Epithelial cell of proximal tubule (primary cell): ENCODE measurements at places on chromosomes 1 and 21. TPM values are rescaled to one million over a fixed set of nuclear protein-coding genes. Genes with fewer than 3 reads are reported as not detected.
A peak's percentile ranks its signal among the peaks of the same experiment; 100 is the strongest.

The HTR6 gene
- total RNA-seq, result not detected in 2 replicates

The CACHD1 gene
- 5.9 and 6.7 TPM in 2 replicates for total RNA-seq

The TNNI3K gene
- 0.69 and 0.72 TPM in 2 replicates for total RNA-seq

The GNAT2 gene
- total RNA-seq, result 0.58 TPM in 1 of 2 replicates, not detected in the other

The COL24A1 gene
- total RNA-seq, result 0.06 and 0.07 TPM in 2 replicates

The S100A2 gene
- total RNA-seq, result 24.8 and 25.6 TPM in 2 replicates

The HSD3B2 gene
- not detected in 2 replicates for total RNA-seq

The FCAMR gene
- 0.29 TPM in 1 of 2 replicates, not detected in the other for total RNA-seq

DNA sequence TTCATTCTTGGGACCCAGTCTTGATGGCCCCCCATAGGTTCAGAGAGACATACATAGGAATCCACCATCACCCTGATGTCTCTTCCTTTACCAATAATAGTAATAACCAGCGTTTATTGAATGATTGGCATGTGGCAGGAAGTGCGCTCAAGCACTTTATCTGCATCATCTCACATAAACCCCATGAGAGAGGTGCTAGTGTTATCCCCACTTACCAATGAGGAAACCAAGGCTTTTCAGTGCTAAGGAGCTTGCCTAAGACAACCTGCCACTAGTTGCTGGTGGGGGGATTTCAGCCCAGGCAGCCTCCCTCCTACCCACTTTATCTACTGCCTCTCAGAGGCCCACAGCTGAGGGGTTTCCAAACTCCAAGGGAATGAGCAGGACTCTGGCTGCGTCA, 7.7 kb downstream of the LGR6 start:
- DNase-seq, result no peak

GRCh38 chr1:207659545-207660153, 14.7 kb downstream of the CR1L start:
- DNase-seq, result no peak

DNA sequence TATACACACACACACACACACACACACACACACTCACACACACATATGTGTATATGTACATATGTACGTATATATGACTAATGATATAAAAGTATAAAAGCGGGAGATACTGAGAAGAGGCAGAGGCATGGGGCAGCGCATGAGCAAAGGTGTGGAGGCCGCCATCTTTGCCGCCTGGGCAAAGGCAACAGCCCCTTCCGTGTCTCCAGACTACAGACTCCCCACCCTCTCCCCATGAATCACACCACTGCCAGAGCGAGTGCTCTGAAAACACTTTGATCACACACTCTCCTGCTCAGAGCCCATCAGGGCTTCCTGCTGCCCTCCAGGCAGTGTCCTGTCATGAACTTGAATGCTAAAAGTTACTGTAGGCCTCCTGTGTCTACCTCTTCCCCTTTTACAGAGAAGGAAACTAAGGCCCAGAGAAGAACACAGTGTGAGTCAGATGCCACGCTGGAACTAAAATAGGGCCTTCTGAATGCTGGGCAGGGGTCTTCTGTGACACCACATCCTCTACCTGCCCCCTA, 54.7 kb upstream of the SSBP3 start:
- DNase-seq, result no peak

DNA sequence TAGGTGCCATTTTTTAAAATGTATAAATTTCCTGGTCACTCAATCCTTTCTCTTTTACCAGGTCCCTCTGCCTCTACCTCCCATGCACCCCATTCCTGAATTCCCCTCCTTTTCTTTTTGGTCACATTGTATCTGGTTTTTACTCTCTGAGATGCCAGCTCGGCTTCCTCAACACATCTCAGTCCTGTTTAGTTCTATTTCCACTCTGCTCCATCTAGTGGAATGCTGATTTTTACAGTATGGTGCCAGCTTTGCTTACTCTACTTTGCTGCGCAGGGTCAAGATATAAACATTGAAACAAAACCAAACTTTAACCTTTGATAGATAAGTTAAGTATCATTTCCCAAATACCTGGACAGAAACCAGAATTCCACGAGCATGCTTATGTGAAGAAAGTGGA, 96.0 kb downstream of the ESRRG start:
- DNase-seq, result no peak

- no peak for DNase-seq
These were observed 8.9 kb downstream of the CAMTA1 start for GRCh38 chr1:6794164-6794563.

DNA sequence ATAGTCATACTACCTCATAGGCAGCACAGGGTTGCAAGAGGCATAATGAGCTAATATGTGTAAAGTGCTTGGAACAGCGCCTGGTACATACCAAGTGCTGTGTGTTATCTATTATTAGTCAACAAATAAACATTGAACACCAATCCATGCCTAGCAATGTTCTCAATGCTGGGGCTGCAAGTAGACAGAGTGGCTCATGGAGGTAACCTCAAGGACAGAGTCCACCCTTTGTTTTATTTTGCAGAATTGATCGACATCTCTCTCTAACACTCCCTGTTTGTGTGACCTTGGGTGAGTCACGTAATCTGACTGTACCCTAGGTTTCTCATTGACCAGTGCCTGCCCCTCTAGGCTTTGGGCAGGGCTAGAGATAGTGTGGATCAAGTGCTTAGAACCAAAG, 164.0 kb upstream of the KLHDC7A start:
- no peak for DNase-seq

GRCh38 chr1:29563092-29563491, 326.8 kb downstream of the PTPRU start:
- DNase-seq, result no peak

DNA sequence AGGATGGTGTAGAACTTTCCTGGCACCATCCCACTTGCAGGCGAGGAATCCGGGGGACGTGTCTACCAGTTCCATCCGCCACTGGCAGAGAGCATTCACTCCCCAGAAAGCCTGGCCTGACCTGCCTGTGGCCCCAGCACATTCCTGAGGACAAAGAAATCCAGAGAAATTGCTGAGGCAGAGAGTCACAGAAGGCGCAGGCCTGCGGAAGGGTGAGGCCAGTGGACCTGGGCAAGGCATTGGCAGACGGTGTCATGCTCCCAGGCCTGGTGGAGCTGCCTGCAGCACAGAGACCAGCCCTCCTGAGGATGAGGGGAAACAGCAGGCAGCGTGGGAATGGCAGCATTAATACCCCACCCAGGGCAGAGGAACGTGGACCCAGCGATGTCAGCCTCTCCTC, 81.2 kb upstream of the F3 start:
- peak; percentile 53 for DNase-seq

- DNase-seq, result no peak
These were observed 16.3 kb upstream of the ERVH48-1 start for GRCh38 chr21:42941696-42942085.

DNA sequence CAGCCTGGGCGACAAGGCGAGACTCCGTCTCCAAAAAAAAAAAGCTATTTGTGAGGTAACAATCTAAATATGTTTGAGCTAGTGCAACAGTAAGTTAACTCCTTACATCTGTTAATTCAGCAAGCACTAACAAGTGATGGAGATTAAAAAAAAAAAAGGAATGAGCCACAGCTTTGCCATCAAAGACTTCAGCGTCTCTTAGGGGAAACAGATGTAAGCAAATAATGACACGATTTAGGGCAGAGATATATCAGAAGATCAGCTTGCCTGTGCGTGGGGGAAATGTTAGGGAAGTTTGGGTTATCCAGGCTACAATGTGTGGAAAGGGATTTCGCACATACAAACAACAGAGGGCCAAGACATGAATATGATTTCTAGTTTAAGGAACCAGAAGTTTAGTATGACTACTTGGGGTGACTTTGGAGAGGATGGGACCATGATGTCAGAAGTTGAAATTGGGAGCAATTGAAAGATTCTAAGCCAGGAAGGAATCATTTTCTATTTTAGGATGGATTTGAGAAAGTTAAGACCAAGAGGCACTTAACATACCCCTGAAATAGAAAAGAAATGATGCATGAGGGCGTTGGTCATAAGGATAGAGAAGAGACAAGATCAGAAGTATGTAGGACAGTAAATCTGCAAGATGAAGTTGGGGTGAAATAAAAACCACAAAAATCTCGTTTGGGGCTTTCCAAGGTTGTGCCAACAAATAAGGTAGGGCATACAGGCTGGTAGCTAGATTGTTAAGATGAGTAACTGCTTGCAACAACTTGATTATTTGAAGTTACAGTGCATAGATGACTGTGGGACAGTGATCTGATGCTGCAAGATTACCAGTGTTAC, 2.4 kb upstream of the BRWD1 start:
- no peak for DNase-seq

- DNase-seq, result no peak
These were observed 38.6 kb downstream of the C1orf87 start for GRCh38 chr1:60034999-60035398.

GRCh38 chr1:163271535-163271934, 50.2 kb upstream of the NUF2 start:
- DNase-seq, result no peak

DNA sequence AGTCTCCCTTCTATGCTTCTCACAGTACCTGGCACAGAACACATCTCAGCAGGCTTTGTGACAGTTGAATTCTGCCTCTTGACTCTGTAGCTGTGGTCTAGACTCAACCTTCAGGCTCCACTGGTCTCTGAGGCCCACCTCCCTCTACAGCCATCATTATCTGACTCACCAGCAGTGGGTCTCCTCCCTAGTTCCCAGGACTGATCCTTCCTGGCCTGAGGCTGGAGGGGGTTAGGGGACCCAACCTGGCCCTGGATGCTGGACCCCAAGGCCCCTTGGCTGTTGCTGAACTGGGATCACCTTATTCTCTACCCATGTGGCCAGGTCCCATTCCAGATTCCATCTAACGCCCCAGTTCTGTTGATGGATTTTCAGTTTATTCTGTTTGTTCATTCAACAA, 43.1 kb upstream of the FOXO6 start:
- no peak for DNase-seq

- DNase-seq, result no peak
These were observed 10.1 kb upstream of the PROK1 start for GRCh38 chr1:110440877-110441276.

GRCh38 chr1:1763657-1764621, 14.3 kb downstream of the NADK start:
- no peak for DNase-seq

DNA sequence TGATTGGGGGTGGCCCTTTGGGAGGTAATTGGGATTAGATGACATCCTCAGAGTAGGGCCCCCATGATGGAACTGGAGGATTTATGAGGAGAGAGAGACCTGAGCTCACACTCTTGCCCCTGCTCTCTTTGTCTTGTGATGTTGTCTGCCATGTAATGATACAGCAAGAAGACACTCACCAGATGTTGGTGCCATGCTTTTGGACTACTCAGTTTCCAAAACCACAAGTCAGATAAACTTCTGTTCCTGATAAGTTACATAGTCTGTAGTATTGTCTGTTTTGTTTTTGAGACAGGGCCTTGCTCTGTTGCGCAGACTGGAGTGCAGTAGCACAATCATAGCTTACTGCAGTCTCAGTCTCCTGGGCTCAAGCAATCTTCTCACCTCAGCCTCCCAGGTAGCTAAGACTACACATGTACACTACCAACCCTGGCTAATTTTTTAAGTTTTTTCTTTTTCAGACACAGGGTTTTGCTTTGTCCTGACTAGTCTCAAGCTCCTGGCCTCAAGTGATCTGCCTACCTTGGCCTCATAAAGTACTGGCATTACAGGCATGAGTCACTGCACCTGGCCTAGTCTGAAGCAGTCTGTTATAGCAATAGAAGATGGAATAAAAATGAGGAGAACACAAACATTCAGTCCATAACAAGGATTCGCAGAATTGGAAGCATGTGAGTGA, 115.0 kb upstream of the GALNT2 start:
- no peak for DNase-seq

DNA sequence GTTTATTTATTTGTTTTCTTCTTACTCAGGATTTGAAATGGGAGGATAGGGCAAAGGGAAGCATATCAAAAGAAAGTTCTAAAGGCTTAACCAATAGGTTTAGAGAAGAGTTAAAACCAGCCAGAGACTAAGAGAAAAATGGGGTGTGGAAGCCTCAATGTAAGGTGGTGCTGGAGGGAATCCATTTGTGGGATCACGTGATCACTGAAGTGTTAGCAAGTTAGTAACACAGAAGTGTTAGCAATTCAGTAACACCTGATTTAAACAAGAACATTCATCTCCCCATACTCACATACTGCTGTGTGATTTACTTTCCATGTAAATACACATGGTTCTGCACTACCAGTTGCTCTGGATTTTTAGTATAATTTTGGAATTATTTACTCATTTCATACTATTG, 451.2 kb downstream of the DISC1 start:
- no peak for DNase-seq

DNA sequence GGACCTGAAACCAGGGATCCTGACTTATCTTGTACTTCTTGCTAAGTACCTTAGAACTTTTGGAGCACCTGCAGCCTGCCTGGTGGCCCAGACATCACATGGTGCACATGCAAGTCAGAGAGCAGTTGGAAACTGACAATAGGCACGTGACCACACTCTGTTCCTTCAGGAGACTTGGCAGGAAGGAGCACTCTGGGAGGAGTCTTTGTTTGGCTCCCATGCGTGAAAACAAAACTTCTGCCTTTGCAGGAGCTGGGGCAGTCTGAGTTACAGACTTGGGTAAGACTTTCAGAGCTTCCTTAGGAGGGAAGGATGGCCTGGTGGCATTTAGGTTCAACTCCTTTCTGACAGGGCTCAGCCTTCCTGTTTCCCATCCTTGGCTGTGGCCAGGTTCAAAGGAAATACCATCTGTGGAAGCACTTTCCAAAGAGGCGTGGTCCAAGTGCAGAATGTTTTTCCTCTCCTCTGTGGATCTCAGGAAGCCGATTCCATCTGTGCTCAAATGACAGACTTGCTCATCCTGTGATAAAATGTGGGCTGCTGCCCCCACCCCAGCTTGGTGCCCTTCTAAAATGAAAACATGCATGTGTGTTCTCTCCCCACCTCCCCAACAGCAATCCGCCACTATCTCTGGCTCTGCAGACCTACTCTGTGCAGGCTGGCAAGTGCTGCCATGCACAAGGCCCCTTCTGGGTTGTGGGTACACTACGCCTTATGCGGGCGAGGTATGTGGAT, 14.1 kb upstream of the ZNF436 start:
- DNase-seq, result no peak

DNA sequence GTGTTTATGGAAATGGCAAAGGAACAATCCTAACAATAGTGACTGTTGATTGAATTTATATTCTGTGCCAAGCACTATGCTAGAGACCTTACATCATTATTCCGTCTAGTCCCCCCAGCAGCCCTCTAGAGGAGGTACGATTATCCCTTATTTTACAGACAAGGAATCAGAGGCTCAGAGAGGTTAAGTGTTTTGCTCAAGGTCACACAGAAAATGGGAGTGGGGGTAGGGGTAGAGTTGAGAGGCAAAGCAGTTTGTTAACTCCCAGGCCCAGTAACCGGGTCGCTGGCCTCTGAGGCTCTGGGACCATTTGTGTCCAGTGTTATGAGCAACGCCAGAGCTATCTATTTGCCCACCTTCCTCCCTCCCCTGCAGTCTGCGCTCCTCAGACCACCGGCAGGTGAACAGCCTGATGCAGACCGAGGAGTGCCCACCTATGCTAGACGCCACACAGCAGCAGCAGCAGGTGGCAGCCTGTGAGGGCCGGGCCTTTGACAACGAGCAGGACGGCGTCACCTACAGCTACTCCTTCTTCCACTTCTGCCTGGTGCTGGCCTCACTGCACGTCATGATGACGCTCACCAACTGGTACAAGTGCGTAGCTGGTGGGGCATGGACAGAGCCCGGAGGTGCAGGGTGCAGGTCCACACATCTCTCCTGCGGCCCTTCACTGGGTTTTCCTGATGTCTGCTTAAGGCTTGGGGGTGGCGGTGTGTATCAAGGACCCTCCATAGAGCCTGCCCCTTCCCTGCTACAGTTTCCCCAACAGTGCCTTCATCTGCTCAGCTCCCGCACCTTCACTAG, 19.8 kb downstream of the SERINC2 start:
- DNase-seq, result no peak
